Left kidney (tissue), 8 donors: ENCODE measurements at places on chromosomes 5 and 9. TPM values are rescaled to one million over a fixed set of nuclear protein-coding genes. Genes with fewer than 3 reads are reported as not detected.

DNA sequence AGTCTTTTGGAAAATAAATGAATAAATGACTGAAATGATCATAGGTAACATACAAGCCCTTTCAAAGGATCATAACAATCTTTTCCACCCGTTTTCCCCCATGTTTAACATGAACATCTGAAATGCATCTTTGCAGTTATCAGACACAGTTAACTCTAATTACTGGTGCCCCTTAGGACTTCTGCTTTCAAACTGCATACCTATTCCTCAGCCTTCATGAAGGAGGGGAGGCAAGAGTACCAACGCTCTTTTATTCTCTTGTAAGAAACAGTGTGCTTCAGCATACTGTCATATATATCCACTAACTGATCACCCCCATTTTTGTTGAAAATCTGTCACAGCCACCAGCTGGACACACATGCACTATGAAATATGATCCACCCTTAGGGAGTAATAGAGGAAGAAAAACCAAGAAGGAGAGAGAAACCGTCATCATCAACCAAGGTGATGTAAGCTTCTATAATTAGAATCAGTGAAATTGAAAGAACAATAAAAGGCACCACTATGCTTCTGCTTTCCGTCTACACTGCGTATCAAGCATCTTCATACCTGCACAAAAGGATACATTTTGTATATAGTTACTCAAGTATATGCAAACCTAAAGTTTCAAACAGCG, 98.7 kb downstream of the RAPGEF6 start:
- no peak for DNase-seq

DNA sequence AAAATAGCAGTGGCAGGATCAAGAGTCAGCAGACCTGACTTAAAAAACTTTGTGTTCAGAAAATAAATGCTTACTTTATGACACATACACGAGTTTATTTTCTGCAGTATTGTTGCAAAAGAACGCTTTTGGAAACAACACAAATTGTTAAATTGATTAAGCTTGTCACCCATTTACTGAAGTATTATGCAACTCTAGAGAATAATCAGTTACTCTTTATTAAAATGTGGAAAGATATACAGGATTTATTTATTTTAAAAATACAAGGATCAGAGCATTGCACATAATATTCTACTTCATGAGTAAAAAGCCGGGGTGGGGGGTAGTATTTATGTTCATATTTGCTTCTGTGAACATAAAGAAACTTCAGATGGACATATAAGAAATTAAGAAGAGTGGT, 20.0 kb downstream of the FYB1 start:
- DNase-seq, result no peak

CCL21 gene
- 18.3 TPM for polyA plus RNA-seq

DNA sequence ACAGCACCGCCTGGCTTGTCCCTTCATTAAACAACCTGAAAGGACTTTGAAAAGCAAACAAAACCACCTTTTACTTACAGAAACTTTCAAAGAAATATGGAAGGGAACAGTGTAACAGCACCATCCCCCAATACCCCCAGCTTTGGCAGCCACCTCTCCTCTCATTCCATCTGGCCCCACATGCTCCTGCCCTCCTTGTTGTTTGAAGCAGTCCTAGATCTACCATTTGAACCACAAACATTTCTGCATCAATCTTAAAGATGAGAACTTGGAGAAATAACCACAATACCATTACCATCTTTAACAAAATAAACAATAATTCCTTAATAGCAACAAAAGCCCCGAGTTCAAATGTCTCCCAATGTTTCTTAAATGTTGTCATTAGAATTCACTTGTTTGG, 17.8 kb upstream of the COL15A1 start:
- DNase-seq, result no peak

TICAM2 gene
- 2.1 TPM for polyA plus RNA-seq
